ENCODE measurements at places on chromosomes 4 and X.

DNA sequence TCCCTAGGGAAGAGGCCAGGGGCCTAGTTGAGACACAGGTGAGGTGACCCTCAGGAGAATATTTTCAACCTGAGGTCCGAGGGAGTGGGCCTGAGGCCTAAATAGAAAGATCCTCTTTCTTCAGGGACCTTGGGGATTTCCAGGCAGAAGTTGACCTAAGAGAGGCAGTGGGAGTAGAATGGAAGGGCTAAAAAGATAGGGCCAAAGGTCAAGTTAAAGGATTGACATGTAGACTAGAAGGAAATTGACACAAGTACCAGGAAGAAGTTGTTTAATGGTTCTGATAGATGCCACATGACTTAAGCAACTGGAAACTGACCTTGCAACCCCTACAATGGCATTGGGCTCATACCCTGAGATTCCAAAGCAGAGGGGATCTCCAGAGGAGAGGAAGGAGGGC lies 76.9 kb downstream of the SHROOM3 start:
- no peak for DNase-seq

- no peak for DNase-seq
Measured at GRCh38 chr4:7200801-7201200, 8.5 kb downstream of the SORCS2 start.

DNA sequence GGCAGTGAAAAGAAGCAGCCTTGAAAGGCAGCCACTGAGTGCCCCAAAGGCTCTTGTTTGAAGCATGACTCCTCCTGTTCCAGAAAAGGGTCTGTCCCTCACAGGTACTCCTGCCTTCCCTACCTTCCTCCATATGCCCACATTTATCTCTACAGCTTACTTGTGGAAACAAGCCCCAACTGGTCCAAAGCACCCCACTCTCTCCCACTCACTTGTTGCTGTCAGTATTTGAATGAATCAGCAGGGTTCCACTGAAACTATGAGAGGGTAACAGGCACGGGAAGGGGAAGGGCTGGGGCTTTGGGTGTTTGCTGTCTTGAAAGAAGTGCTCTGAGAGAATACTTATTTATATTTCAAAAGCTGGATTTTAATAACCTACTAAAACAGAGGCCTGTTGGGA lies 34.9 kb downstream of the GPR143 start:
- DNase-seq = no peak

DNA sequence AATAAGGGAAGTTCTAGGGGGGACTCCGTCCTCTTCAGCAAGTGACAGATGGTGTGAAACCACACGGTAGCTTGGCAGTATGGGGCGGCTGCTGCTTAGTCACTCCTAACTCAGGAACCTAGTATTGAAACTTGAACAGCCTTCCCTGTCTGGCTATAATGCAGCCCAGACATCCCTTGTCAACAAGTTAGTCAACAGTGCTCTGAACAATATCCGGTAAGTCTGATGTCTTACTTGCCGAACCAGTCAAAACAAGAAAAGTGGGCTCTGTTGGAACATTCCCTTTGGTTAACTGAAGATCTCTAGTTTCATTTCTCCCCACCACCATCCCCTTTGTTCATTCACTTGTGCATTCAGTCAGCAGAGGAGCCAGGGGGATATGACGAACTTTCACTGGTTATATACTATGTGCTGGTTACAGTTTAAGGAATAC lies 18.7 kb upstream of the CXCL13 start:
- peak; percentile 58 for DNase-seq

GRCh38 chr4:39103291-39103690 lies 41.3 kb downstream of the KLHL5 start:
- DNase-seq = no peak

DNA sequence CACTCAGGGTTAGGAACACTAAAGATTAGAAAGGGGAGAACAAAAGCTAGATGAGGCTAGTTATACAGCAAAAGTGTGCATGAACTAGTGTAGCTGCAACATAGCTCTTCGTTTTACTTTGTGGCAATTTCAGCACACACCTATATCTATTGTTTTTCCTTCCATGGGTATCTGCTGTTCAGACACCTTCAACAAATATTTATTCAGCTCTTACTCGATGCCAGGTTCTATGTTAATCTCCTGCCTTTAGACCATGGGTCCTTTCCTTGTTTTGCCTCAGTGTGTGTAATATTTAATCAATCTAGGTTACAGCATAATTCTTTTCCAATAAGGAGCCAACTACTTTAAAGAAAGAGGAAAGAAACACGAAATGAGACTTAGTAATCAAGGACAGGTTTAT lies 10.4 kb upstream of the FAM9A start:
- no peak for DNase-seq

- no peak for DNase-seq
Measured at GRCh38 chr4:12963291-12963690, 520.8 kb downstream of the RAB28 start.
